Cardiac muscle cell (in vitro differentiated cells and primary cell): ENCODE measurements at places on chromosomes 4 and X.

GRCh38 chr4:5399790-5400421, 308.5 kb downstream of the EVC2 start:
- DNase-seq, result peak; percentile 65

GRCh38 chrX:40085714-40086113, 12.0 kb downstream of the BCOR start:
- no peak for DNase-seq

- no peak for DNase-seq
These were observed 691.0 kb downstream of the GRID2 start for GRCh38 chr4:92994727-92995126.

- DNase-seq, result no peak
These were observed 65.6 kb downstream of the USO1 start for GRCh38 chr4:75790024-75790423.

- DNase-seq, result no peak
These were observed 58.9 kb upstream of the SPP1 start for GRCh38 chr4:87916626-87917025.

DNA sequence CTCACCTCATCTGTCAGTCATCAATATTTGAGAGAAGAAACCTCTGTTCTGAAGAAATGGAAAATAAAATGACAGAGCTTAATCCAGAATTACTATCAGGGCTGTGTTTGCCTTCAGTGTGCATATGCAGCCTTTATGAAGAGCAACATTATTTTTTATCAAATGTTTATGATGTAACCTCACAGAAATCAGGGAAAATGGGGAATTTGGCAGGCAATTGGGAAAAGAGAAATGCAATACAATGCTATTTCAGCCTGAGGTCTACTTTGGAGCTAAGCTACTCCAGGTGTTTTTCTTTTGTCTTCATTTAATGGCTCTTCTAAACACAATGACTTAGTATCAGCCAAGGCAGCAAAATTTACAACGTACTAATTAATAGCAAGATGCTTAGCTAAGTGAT, 241.1 kb upstream of the TET2 start:
- no peak for DNase-seq

DNA sequence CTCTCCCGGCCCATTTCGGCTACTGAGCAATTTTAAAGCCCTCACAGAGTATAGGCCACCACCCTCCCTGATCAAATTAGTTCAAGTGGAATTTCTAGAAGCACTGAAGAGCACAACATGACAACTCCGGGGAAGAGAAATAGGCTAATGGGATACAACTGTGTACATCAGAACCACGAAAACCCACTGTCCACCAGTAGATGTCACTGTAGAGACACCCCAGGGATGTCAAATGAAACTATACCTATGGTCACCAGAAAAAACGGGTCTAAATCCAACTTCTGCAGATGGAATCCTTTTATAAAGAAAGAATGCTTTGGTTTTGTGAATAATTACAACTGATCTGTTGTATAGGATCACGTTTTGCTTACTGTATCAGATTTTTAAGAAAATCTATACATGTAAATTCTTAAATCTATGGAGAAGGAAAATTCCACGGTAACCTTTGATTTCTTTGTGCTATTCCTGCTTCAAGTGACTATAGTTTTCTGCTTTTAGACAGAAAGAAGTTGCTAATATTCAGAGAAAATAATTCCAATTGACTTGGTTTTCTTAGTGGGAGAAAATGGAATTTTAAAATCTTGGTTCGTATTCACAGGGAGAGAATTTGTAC, 29.5 kb upstream of the MAP3K15 start:
- peak; percentile 70 for DNase-seq

DNA sequence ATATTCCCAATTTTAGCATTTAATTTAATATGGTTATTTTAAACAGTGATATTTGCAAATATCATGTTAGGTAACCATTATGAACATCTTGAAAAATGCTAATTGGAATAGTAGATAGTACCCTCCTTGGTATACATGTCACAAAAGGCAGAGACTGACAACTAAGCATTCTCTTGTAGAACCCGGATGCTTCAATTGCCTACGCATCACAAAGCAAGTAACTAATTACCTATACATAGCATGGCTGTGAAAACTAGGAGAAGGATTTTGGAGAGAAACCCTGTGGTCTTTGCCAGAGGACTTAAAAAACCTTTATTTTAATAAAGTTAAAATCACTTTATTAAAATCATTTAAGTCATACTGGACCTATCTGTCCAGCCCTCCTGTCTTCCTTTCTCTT, 764.1 kb upstream of the TENM3 start:
- no peak for DNase-seq

DNA sequence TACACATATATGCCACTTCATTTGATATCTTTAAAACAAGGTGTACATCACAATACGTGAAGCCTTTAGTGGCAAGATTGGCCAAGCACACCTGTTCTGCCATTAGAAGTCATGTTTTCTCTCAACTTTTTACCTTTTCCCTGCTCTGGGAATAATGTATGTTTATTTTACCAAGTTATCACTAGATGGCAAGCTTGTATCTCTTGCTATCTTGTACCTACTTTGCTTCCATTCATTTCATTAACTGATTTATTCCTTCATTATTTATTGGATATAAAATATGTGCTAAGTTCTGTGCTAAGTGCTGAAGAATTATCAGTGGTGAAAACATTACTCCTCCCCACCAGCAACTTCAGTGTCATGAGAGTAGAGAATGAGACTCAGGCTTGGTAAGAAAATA, 245.5 kb downstream of the ANK2 start:
- no peak for DNase-seq

DNA sequence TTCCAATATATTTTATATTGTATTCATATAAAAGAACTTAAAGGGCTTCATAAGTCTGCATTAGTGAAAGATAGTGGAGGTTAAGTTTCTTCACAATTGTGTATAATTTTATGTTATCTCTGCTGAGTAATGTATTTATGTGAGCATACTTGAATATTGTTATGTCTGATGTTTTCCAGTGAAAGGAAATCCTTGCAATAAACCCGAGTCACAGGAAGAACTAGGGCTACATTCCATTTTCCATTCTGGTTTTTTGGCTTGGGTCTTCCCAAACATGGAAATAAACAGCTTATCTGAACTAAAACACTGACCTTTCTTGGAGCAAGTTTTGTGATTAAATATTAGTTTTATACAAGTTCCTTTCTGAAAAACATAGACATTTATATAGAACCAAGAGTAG, 231.3 kb upstream of the GPRIN3 start:
- peak; percentile 24 for DNase-seq

DNA sequence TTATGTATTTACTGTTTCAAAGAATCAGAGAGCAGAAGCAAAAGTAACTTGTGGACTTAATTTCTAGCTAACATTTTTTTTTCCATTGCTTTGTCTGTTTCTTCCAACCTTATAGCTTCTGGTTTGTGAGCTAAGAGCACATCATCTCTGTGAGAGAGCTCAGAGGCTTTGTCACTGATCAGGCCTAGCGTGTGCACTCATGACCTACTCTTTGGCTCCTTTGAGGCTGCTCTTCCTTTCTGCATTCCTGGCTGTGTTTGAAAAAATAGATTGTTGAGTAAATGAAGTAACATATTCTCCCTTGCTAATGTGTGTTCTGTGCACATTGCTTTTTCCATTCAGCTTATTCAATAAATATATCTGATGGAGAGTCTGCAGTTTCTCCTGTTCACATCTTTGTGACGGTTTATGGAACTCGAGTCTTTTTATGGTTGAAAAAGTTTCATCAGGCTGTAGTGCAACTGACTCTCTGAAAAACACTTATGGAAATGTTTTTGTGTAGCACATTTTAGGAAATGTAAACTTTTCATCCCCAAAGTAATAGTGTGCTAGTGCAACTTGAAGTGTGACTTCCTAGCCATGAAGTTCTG, 133.0 kb downstream of the RAPGEF2 start:
- no peak for DNase-seq

DNA sequence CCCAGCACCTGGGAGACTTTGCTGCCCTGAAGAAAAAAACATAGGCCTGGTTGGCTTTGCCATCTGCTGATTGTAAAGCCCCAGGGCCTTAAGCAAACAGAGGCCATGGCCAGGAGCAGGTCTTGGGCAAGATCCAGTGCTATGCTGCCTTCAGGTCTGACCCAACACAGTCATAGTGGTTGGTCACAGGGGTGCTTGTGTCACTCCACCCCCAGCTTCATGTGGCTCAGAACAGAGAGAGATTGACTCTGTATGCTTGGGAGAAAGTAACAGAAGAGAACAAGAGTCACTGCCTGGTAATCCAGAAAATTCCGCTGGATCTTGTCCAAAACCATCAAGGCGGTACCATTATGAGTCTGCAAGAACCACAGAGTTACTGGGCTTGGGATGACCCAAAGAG, 24.4 kb upstream of the SMARCA5 start:
- no peak for DNase-seq

- peak; percentile 21 for DNase-seq
These were observed 420 bp downstream of the CC2D2A start for GRCh38 chr4:15470128-15470475.

DNA sequence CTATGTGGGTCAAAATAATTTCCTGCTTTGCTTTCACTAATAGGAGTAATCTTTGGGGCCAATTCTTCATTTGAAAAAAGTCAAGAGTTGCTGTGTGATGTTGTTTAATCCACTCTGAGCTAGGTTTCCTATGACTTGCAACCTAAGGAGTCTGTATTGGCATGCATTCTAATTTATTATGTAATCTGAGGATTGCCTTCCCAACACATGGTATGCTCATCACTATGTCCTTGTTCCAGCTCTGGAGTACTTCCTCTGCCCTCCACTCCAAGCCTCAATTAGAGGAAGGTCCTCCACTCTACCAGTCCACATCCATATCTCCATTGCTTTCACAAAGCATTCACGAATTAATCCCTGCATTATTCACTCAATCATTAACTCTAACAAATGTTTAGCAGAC, 56.1 kb downstream of the PPP3CA start:
- no peak for DNase-seq

DNA sequence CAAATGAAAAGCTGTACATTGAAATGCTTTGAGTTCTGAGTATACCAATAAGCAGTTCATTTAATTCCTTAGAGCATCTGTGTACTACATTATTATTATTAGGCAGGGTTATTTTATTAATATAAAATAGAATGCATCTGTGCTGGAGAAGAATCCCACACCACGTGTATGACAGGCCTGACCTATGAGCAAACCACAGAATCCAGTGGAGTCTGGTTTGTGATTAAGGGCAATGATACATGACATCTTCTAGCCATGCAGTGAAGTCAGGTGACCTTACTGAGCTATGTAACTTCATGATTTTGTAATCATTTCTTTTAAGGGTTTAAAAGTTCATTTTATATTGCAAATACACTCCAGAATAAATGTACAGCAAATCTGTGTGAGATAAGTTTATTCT, 1165.0 kb upstream of the TENM3 start:
- no peak for DNase-seq

- DNase-seq, result no peak
These were observed 28.6 kb upstream of the LSM6 start for GRCh38 chr4:146146918-146147317.

DNA sequence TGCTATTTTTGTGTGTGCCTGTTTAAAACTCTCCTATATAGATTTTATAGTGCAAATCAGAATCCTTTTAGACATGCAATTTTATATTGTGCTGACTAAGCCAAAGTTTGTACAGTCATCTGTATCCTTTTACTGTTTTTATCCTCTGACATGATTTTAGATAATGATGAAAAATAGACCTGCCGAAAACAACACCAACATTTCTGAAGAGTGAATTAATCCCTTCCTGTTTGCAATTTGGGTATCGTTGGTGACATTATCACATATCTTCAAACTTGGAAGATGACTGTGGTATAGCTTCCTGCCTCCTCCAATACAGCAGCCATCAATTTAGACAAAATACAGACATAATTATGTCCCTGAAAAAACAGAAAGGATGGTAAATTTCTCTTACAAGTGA, 28.9 kb upstream of the DSPP start:
- no peak for DNase-seq

GRCh38 chr4:147948336-147948735, 216.4 kb downstream of the ARHGAP10 start:
- DNase-seq, result no peak

DNA sequence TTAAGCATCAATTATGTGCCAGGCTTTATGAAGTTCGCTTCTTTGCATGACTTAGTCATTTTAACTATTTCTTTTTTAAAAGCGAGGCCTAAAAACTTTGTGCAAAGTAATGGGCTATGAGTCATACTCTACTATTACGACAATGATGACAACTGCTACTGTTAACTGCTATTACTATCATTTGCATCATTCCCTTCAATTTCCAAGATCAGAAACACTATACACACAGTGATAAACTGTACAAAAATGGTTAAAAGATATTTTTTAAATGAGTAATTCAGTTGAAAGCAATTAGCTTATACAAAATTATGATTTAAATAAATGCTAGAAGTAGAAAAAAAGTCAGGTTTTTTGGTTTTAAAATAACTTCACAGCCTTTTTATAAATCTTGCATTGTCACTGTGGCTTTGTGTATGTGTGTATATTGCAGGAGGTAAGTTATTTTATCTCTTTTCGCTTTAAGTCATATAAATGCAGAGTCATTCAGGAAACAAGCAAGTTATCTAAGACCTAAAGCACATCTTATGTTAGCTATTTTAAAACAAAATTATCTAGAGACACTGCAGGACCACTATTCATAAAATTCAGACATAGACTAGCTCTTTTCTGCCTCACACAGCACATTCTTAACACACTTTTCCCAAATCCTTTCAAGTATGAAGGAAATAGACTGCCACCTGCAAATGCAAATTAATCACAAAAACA, 18.5 kb upstream of the CXCL3 start:
- no peak for DNase-seq

DNA sequence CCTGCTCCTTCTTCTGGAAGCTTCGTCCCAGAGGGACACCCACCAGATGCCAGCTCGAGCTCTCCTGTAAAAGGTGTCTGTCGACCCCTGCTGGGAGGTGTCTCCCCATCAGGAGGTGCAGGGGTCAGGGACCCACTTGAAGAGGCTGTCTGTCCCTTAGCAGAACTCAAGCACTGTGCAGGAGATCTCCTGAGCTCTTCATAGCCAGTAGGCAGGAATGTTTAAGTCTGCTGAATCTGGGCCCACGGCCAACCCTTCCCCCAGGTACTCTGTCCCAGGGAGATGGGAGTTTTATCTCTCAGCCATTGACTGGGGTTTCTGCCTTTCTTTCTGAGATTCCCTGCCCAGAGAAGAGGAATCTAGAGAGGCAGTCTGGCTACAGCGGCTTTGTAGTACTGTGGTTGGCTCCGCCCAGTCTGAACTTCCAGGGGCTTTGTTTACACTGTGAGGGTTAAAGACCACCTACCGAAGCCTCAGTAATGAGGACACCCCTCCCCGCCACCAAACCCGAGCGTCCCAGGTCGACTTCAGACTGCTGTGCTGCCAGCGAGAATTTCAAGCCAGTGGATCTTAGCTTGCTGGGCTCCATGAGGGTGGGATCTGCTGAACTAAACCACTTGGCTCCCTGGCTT, 1383.0 kb upstream of the TENM3 start:
- DNase-seq, result no peak

DNA sequence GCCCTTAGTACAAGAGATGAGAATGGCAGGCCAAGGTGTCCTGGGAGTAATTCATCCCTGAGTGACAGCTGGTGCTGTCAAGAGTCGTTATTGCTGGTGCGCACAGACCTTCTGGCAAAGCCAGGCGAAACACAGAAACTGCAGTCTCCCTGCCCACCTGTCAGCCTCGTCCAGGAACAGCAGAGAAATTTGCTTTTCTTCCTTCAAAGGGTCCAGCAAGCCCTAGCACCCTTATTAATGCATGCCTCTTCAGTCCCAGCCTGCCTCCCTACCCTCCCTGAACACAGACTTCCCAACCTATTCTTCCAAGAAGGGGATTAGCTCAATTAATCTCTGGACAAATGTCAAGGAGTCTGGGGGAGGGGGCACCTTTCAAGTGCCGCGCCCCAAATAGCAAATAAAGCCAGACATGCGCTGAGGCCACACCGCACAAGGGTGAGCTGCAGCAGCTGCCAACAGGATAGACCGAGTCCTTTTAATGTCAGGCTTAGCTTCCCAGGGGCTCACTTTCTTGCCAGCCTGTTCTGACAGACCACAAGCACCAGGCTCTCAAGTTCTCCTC, 250.7 kb upstream of the RASGEF1B start:
- no peak for DNase-seq
